ENCODE measurements at places on chromosomes 7 and 10.

GRCh38 chr7:28174901-28175661 lies 5.5 kb downstream of the JAZF1 start:
- no peak for DNase-seq

GRCh38 chr10:35268791-35269257 lies 67.5 kb upstream of the CCNY start:
- no peak for DNase-seq

DNA sequence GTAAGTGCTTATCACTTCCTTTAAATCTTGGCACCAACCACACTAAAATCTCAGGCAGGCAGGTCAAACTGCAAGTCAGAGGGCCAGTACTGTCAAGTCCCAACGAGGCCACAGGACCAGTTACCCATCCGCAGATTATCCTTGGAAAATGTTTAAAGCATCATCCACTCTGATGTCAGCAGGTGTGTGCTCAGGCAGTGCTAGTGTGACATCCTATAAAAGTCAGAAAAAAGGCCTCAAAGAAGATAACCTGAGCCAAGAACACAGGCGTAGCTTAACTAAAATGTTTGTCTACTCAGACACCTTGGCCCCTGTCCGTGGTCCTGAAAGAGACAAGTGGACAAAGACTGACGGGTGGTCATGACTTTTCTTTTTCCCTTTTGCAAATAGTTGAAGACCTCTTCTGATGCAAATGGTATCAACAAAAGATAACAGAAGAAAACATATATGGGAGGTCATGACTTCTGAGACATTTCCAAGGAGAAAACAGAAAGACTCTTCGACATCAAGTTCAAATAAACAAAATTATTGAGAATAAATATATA lies 309.3 kb downstream of the KCNMA1 start:
- DNase-seq = no peak

GRCh38 chr10:123595661-123596060 lies 70.5 kb upstream of the GPR26 start:
- no peak for DNase-seq

DNA sequence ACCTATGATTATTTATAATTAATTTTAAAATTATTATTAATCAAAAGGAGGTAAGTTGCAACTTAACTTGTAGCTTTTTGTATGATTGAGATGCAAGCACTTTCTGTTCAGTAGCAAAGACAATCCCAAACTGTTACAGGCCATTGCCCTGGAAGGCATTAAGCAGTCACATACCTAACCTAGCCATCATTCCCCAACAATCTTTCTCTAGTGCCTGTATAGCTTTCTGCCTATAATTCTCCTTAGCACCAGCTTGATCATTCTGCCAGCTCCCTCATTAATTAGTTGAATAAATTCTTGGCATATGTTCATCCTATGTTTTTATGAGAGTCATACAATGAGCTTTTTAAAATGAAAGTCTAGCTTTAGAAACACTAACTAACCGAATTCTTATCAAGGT lies 178.9 kb upstream of the TMEM106B start:
- no peak for DNase-seq

DNA sequence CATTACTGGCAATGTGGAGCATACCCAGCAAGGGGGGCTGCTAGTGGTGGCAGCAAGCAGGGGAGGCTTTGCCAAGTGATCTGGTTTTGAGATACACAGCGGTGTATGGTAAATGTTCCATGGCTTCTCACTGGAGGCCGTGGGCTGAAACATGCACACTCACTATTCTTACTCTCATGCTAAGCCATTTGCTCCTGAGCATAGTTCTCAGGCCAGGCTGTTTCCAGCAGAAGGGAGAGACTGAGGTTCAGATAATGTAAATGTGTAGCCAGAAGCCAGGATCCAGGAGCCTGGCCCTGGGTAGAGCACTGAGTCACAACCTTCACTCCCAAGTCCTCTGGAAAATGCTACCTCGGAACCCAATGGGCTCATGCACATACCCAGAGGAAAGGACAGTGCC lies 757.9 kb downstream of the GRID1 start:
- no peak for DNase-seq

Data from stimulated activated CD8-positive, alpha-beta memory T cell treated with anti-CD3 and anti-CD28 coated beads, Interleukin-4, amount 100 ng/mL, for 1 hour (primary cell).